ENCODE measurements at places on chromosomes 2 and 18.

GRCh38 chr2:18724371-18725145 is 135.2 kb upstream of the NT5C1B start:
- DNase-seq: no peak

DNA sequence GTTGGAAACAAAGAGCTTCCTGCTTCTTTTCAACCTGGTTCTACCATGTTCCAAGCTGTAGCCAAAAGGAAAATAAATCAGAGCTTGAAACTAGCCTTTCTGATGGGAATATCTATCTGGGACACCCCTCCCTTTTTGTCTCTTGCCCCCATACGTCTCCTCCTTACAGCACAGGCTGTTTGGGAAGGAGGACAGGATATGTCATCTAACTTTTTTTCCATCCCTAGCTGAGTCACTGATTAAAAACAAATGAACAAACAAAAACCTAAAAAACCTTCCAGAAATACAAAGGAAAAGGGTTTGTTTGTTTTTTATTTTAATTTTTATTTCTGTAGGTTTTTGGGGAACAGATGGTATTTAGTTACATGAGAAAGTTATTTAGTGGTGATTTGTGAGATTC is 151.6 kb downstream of the FAM210A start:
- DNase-seq: no peak

GRCh38 chr2:101204400-101205115 is 48.1 kb upstream of the CNOT11 start:
- DNase-seq: no peak

- no peak for DNase-seq
These were observed 48.1 kb downstream of the ID2 start for GRCh38 chr2:8729939-8730338.

GRCh38 chr2:102256276-102256675 is 55.1 kb upstream of the IL1RL1 start:
- no peak for DNase-seq

GRCh38 chr2:136531731-136532130 is 233.6 kb upstream of the THSD7B start:
- no peak for DNase-seq
